ENCODE measurements at places on chromosomes 4 and X.

- DNase-seq = no peak
These were observed 1.9 kb downstream of the SLC10A3 start for GRCh38 chrX:154488336-154489075.

GRCh38 chr4:42112846-42113245 is 39.6 kb downstream of the BEND4 start:
- no peak for DNase-seq

DNA sequence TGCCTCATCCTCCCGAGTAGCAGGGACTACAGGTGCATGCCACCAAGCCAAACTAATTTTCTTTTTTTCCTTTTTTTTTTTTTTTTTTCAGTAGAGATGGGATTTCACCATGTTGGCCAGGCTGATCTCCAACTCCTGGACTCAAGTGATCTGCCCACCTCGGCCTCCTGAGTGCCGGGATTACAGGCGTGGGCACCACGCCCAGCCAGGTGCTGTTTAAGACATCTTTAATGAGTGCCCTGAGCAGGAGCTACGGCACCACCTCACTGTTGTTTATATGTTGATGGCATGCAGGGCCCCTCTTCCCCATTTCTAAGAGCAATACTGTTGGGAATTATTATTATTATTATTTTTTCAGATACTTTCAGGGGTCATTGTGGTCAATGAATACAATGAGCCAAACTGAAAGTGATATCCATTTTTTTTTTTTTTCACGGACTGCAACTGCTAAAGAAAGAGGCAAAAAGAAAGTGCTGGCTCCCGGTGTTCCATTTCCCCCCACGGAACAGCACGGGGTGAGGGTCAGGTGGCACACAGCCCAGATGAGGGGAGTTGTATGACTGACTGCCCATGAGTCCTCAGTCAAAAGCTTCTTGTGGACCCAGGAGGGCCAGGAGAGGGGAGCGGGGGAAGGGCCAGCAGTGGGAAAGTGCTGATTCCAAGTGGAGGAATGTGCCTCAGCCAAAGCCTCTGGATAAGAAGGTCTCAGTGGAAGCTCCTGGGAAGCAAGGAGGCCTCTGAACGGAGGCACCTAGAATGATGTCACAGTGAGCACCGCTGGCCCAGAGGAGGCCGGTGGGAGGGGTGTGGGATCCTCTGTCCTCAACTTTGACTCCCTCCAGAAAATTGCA is 101.8 kb upstream of the HPF1 start:
- no peak for DNase-seq

DNA sequence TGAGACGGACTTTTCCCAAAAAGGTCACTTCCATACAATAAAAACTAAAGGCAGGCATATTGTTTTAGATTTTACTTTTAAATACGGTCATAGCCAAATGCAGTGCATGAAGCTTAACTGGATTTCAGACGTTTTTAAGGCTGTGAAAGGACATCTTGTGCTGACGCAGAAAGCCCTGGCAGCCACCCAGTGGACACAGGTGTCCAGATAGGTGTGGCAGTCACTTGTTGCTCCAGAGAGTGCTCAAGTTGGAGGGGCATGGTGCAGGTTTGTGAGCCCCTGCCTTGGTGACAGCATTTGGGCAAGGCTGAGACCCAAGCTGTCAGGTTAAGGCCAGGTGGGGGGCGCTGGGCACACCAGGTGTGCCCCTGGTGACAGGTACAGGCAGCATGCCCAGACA is 135.8 kb upstream of the TBL1X start:
- no peak for DNase-seq

GRCh38 chr4:108825737-108826136 is 62.9 kb upstream of the ETNPPL start:
- no peak for DNase-seq

- DNase-seq = no peak
These were observed 54.7 kb upstream of the LAS1L start for GRCh38 chrX:65589304-65589703.

DNA sequence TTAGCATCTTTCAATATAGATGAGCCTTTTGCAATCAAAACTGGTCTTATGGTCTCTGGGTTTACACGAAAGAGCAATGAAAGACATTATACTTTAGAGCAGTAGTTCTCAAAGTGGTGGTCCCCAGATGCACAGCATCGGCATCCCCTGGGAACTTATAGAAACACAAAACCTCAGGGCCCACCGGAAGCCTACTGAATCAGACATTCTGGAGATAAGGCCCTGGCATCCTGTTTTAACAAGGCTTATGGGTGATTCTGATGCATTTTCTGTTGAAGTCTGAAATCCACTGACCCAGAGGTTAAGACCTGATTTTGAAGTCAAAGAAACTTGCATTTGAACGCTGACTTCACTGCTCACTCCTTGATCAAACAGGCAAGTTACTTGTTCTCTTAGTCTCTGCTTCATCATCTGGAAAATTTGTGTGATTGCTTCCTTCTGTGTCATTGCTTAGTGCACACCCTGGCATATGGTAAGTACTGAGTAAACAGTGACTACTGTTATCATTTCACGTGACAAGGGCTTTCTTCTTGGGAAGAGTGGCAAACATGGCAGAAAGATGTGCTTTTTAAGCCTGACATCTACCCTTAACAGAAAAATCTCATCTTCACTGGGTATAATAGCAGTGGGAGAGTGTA is 14.5 kb downstream of the CHRNA9 start:
- no peak for DNase-seq

- DNase-seq = no peak
These were observed 147.0 kb upstream of the NOCT start for GRCh38 chr4:138868562-138868961.

- DNase-seq = no peak
These were observed 54.7 kb downstream of the MFAP3L start for GRCh38 chr4:169971456-169972015.

DNA sequence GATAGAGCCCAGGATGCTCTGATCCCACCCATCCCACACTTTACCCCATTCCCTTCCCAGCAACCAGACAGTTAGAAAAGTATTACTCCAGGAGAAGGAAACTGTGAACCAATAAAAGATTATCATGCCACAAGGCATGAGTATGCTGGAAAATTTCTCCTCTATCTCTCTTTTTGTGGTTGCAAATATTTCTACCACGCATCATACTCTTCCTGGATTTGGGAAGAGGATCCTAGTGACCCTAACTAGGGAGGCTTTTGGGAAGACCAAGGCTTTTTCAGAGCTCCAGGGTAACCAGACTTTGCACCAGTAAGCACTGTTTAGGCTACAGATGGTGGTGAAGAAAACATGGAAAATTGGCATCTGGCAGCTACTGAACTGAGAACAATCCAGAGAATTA is 257.6 kb upstream of the CLNK start:
- DNase-seq = no peak

Data from C1 segment of cervical spinal cord (tissue), 14 donors.